ENCODE measurements at places on chromosomes 7 and 10. TPM values are rescaled to one million over a fixed set of nuclear protein-coding genes. Genes with fewer than 3 reads are reported as not detected.

DNA sequence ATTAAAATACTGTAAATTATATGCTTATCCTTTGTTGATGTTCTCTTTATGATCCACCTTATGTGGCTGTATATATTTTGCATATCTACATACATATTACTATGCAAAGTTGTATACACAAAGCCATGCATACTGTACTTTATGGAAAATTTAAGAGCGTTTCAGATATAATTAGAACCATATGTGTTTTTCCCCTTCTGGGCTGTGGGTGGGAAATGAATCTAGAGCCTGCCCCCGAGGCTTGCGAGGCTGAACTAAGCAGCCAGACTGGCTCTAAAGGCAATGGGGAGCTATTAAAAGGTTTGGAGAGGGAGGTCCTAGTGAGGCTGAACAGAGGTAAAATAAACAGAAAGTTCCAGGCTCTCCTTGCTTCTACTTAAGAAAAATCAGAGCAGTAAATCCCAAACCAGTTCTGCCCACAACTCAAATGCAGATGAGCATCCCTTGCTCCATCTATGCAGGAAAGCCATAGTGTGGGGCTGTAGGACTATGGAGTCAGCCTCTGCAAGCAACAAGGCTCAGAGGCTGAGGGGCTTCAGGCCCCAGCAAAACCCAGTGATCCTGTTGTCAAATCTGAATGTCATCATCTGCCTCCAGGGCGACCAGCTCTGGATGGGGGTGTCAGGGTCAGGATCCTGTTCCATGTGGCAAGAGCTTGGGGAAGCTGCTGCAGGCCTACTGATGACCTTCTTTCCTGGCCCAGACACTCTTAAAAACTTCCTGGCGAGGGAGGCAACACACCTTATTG lies 14.1 kb upstream of the DDIT4 start:
- H3K4me1 ChIP-seq = peaks cover 19% of the 10 kb centered on the region
- H3K4me3 ChIP-seq = no peak overlapping the region
- DNase-seq = no peak
- H3K27me3 ChIP-seq = no peaks in the 10 kb centered on the region

- H3K27ac ChIP-seq = no peak overlapping the region
- DNase-seq = no peak
- no peak overlapping the region for H3K4me3 ChIP-seq
Observed at GRCh38 chr7:131574741-131575140, 18.3 kb upstream of the PODXL start.

CRTAC1 gene
- total RNA-seq = not detected

DNA sequence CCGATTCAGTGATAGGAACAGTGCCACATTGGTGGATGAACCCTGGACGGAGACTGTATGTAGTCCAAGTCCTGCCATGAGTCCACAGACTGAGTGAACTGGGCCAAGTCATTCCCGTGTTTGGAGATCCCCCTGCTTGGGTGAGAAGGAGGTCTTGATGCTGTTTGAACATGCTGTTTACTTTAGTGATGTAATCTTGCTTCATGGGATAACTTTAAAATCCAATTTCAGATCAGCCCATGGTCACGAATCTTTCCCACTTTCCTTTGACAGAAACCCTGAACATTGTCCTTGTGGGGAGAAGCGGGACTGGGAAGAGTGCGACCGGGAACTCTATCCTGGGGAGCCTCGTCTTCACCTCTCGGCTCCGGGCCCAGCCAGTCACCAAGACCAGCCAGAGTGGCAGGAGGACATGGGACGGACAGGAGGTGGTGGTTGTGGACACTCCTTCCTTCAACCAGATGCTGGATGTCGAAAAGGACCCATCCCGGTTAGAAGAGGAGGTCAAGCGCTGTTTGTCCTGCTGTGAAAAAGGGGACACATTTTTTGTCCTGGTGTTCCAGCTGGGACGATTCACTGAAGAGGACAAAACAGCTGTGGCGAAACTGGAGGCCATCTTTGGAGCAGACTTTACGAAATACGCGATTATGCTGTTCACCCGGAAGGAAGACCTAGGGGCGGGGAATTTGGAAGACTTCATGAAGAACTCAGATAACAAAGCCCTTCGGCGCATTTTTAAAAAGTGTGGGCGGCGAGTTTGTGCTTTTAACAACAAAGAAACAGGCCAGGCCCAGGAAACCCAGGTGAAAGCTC lies 26.6 kb downstream of the GIMAP8 start:
- no peak overlapping the region for H3K4me3 ChIP-seq
- no peaks in the 10 kb centered on the region for H3K36me3 ChIP-seq
- peaks cover 19% of the 10 kb centered on the region for H3K4me1 ChIP-seq
- H3K27me3 ChIP-seq = no peaks in the 10 kb centered on the region

DNA sequence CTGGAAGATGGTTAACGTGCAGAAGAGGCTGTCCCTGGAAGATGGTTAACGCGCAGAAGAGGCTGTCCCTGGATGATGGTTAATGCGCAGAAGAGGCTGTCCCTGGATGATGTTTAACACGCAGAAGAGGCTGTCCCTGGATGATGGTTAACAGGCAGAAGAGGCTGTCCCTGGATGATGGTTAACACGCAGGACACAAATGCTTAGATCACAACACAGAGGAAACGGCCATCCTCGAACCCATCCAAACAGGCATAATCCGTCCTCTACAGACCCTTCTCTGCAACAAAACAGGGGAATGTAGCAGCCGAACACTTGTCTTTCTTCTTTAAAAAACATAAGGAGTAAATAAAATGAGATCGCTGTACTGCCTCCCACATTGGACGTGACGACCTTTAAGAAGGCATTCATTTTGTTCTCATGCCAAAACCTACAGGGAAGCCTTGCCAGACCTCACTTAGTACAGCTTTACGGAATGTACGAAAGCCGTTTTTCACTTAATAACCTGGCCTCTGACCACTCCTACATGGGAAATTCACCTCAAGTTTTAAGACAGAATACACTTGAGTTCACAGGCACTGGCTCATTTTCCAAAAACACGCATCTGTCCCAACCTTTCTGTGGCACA lies 245.2 kb downstream of the ZMYND11 start:
- no peaks in the 10 kb centered on the region for H3K27me3 ChIP-seq
- no peak for DNase-seq
- H3K36me3 ChIP-seq = no peaks in the 10 kb centered on the region
- no peak overlapping the region for H3K4me3 ChIP-seq

- H3K4me1 ChIP-seq = no peaks in the 10 kb centered on the region
- no peak overlapping the region for H3K27ac ChIP-seq
- H3K36me3 ChIP-seq = no peaks in the 10 kb centered on the region
- DNase-seq = no peak
- no peak overlapping the region for H3K4me3 ChIP-seq
- no peaks in the 10 kb centered on the region for H3K27me3 ChIP-seq
Observed at GRCh38 chr7:128679920-128680319, 7.8 kb downstream of the GARIN1A start.

SGCE gene
- 31.5 TPM for total RNA-seq

GRCh38 chr7:105799677-105800076 lies 76.7 kb downstream of the ATXN7L1 start:
- no peak for DNase-seq
- no peak overlapping the region for H3K4me3 ChIP-seq
- peaks cover 14% of the 10 kb centered on the region for H3K4me1 ChIP-seq
- H3K27me3 ChIP-seq = no peaks in the 10 kb centered on the region
- H3K36me3 ChIP-seq = no peaks in the 10 kb centered on the region

RNF32 gene
- total RNA-seq = 2.2 TPM

DNA sequence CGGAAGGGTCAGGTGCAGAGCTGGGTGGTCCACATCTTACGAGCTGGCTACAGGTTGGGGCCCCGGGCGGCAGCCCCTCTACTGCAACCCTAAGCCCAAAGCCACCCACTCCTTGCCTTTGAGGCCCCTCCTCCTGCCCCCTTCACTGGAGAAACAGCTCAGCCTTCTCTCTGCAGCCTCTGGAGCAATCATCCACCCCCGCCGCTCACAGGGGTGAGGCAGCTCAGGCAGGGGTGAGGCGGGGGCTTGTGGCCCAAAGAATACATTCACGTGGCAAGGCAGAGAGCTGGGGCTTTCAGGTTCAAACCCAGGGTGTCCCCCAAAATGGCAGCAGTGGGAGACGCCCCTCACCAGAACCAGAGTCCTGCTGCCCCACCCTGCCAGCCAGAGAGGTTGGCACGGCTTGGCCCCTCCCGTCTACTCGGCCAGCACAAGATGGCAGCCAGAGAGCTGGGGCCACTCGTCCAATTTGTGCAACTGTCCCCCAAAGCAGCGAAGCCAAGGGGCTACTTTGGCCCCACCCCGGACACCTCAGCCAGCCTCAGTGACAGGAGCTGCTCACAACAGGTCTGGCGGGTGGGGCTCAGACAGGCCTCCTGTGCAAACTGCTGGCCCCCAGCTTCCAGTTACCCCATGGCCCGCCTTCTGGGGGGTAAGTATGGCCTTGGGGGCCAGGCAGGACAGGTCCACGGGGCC lies 7.2 kb downstream of the GNB2 start:
- DNase-seq = no peak
- H3K27ac ChIP-seq = no peak overlapping the region
- H3K4me3 ChIP-seq = no peak overlapping the region
- H3K36me3 ChIP-seq = peaks cover 17% of the 10 kb centered on the region

DNA sequence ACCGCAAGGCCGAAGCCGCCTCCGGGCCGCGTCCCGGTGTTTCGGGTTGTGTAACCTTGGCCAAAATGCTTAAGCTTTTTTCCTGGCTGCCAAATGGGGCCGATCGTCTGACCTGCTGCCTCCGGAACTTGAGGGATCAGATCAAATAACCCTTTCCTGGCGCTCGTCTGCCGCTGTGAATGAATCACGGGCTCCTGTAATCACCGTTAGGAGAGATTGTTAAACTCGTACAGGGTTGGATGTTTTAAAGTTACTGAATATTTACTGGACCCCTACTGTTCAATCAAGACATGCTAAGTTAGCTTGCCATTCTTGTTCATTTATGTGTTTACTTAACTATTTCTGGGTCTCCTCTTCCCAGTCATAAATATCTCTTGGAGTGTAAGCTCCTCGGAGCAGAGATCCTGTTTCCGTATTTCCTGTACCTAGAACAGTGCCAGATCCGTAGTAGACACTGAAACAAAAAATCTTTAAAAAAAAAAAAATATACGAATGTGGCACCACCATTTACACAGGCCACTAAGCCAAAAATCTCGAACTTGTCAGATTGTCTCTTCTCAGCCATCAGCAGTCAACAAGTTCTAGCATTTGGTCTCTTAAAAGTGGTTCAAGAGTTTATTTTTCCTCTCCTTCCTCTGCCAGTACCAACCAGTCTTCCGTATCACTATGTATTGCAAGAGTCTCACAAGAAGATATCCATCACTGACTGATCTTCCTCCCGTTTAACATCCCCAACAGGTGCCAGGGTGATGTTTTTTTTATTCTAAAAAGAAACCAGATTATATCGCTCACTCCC lies 650 bp upstream of the TM9SF3 start:
- peak overlapping the region; percentile 87 for H3K4me3 ChIP-seq
- no peaks in the 10 kb centered on the region for H3K27me3 ChIP-seq
- peak; percentile 68 for DNase-seq
- peak overlapping the region; percentile 70 for H3K27ac ChIP-seq
